ENCODE measurements at places on chromosomes 7 and 10. TPM values are rescaled to one million over a fixed set of nuclear protein-coding genes. Genes with fewer than 3 reads are reported as not detected.

The PAPSS2 gene
- 22.1 TPM for total RNA-seq

The ARHGAP21 gene
- 59.3 TPM for total RNA-seq

The PRF1 gene
- total RNA-seq, result not detected

The CPVL gene
- 0.14 TPM for total RNA-seq

The ACBD7 gene
- 1.0 TPM for total RNA-seq

The NPS gene
- not detected for total RNA-seq

The TEX36 gene
- total RNA-seq, result not detected

The APBB1IP gene
- 10.0 TPM for total RNA-seq

The RNLS gene
- 8.0 TPM for total RNA-seq

The PNLIPRP1 gene
- total RNA-seq, result not detected

The IFIT1 gene
- 7.0 TPM for total RNA-seq
